ENCODE measurements at places on chromosomes 1 and 21.

DNA sequence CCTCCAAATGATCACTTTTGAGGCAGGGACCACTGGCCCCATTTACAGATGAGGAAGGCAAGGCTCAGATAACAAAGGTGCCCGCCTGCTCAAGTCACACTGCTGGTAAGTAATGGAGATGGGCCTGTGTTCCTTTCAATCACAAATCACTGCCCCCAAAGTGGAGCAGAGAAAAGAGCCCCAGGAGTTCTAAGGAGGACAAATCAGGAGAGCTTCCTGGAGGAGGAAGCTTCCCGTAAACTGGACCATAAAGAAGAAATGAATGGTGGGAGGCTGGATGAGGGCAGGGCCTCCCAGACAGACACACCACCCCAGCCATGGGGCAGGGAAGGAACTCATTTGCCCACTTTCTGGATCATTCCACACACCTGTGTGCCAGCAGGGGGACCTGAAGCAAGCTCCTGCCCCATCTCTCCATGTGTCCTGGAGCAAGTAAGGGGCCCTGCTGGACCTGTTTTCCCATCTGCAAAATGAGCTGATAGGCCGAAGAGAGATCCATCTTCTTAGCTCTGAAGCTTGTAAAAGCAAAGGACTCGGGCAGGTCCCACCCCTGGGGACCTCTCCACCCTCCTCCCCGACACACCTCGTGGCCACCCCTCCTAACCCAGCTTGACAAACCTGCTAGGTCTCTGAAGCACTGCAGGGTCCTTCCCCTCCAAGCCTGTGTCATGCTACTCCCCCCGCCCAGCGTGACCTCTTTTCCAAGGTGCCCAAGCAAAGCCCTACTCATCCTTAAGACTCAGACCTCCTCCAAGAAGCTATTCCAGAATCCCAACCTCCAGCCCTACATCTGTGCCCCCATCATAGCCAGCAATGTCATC is 5.5 kb downstream of the LAPTM5 start:
- DNase-seq = no peak

DNA sequence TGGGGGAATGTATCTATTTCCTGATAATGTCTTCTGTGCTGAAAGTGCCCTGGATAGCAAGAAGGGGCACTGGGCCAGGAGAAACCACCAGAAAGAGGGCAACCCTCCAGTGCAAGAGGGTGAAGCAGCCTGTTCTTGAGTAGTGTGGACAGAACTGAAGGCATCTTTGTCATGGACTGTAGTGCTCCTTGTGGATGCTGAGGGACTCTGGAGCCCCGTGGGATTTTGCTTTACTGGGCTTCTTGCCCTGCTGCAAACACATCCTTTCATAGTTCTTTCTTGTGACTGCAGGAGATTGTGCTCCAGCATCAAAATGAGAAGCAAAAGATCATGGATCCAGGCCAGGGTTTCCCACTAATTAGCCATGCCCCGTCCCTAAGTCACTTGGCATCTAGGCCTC is 300.6 kb downstream of the ZNF326 start:
- DNase-seq = no peak

GRCh38 chr1:229949500-229949899 is 117.5 kb upstream of the GALNT2 start:
- no peak for DNase-seq

DNA sequence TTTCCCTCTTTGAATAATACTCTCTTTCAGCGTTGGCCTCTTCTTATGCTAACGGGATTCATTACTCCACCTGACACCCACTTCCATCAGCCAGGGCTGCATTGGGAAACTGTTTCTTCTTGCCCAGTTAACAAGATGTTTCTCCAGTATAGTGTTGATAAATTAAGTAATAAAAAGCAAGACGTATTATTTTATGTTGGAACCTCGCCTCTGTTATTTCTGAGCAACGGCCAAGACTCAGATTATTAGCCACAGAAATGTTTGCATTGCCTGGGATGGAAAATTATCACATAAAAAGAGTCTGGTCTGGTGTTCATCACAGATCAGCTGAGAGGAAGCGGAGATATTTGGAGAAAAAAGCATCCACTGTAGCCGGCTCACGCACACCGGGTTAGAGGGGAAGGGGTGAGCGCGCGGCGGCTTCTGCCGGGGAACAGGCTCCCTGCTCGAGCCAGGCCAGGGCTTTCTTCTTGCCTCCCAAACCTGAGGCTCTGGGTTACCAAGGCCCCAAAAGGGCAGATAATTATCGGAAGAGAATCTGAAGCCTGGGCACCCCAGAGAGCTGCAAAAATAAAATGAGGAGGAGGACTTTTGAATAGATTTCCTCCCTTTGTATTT is 189.5 kb downstream of the PRDM16 start:
- DNase-seq = no peak

GRCh38 chr1:112721966-112722524 is 6.9 kb upstream of the PPM1J start:
- no peak for DNase-seq

- no peak for DNase-seq
Observed at GRCh38 chr1:216914974-216915373, 191.7 kb upstream of the ESRRG start.

GRCh38 chr1:97680894-97681293 is 239.9 kb downstream of the DPYD start:
- DNase-seq = no peak

DNA sequence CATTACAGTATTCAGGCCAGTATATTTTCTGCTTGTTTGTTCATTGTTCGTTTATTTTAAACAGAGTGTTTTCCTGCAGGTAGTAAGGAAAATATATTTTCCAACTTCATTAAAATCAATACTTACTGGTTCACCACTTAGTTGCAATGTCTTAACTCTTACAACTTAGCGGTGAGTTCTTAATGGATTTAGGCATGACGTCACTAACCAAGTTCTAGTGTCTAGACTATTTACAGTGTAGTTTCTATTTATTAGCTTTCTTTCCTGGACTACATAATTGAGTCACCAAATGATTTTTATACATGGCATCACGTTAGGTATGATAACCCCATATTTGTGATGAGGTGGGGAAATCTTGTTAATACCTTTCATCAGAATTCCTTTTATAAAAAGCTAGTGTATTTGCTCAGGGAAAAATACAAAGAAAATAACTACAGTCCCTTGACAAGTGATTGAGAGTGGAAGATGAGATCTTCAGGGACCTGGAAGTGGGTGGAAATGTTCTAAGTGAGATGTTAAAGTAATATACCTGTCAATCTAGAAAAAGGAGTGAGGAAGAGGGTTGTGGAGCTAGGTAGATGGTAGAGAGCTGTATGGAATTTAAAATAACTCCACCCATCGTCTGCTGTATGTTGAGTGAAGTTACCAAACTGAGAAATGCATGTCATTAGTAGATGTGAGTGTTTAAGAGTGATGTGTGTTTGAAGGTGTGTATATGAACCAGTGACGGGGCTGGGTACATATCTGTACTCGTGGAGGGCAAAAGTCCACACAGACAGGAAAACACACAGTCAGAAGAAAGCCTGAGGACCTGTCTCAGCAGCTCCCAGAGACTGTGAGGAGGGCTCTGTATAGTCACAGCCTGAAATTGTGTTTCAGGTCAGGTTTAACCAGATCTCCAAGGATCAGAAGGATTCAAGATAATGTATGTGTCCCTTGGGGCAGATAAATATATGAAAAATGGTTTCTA is 197.6 kb upstream of the ADAMTS5 start:
- no peak for DNase-seq

- DNase-seq = no peak
Observed at GRCh38 chr1:168146160-168146539, 9.4 kb upstream of the GPR161 start.

GRCh38 chr1:55702064-55702463 is 486.9 kb upstream of the USP24 start:
- no peak for DNase-seq

DNA sequence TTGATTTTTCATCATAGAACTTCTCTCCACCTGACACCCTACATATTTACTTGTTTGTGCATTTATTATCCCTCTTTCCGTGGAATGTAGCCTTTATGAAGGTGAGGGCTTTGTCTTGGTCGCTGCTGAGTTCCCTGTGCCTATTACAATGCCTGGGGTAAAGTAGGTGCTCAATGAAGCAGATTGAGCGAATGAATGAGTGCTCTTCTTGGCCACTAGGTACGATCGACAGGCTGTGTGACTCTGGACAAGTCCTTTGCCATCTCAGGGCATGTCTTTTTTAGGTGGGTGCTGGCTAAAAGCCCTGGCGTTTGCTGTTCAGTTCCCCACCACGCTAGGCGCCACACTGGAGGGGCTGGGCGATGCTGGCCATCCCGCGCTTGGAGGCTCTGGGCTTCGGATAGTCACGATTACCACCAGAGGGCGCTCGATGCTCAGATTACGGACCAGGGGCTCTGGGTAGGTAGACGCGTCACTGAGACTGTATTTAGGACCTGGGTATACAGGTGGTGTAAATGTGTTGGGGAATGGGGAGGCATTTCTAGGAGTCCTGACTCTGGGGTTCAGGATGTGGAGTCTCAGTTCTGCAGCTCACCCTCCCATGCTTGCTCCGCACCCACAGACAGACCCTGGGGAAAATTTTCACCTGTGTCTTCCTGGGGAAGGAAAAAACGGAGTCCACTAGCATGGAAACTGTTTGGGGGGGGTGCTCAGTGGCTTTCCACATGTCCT is 71.0 kb upstream of the CSF3R start:
- DNase-seq = peak; percentile 36

GRCh38 chr21:38396325-38396724 is 102.0 kb downstream of the ERG start:
- no peak for DNase-seq

DNA sequence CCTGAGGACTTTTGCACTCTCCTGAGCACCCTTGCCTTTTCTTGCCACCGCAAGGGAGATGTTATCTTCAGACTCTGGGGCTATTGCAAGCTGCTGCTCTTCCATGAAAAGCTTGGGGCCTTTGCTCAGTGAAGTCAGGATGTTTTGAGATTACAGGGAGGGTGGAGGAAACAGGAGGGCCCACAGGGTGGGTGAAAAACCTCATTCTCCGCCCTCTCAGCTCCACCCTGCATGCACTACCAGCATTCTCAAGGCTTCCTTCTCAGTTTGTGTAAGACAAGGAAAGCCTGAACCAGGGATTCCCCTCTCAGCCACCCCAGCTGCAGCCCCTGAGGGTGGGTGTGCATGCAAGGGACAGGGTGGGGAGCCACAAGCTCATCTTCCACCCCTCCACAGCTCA is 25.8 kb upstream of the ZNF648 start:
- DNase-seq = no peak

- DNase-seq = no peak
Observed at GRCh38 chr1:84721152-84721551, 30.9 kb upstream of the SSX2IP start.

- no peak for DNase-seq
Observed at GRCh38 chr1:3130268-3130667, 61.3 kb downstream of the PRDM16 start.

GRCh38 chr21:22691658-22692057 is 1693.4 kb downstream of the NCAM2 start:
- DNase-seq = no peak

- DNase-seq = no peak
Observed at GRCh38 chr1:43914576-43915525, 18.8 kb upstream of the ARTN start.

DNA sequence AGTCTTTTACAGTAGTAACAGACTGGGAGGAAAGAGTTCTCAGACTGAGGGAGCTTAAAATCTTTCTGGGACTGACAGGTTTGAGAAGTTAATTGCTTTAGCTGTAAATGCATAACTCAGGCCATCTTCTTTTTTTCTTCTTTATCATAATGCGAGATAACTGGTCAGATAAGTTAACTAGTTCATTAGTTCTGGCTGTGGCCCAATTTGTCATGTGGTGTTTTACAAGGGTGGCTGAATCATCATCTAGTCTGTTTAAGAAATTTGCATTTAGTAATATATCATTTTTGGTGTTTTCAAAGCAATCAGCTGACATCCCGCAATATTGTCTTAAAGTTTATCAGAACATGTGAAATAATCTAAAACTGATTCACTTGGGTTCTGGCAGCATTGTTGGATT is 14.0 kb downstream of the HSD3B2 start:
- no peak for DNase-seq

- no peak for DNase-seq
Observed at GRCh38 chr1:226813671-226814591, 56.5 kb upstream of the PSEN2 start.

All from stimulated activated CD4-positive, alpha-beta T cell treated with anti-CD3 and anti-CD28 coated beads, Interleukin-15, amount 100 ng/mL, for 1 hour (primary cell).